Muscle of leg (tissue), 16 donors: ENCODE measurements at places on chromosomes 3 and 15. TPM values are rescaled to one million over a fixed set of nuclear protein-coding genes. Genes with fewer than 3 reads are reported as not detected.

The FBXL2 gene
- polyA plus RNA-seq: 7.2 TPM

DNA sequence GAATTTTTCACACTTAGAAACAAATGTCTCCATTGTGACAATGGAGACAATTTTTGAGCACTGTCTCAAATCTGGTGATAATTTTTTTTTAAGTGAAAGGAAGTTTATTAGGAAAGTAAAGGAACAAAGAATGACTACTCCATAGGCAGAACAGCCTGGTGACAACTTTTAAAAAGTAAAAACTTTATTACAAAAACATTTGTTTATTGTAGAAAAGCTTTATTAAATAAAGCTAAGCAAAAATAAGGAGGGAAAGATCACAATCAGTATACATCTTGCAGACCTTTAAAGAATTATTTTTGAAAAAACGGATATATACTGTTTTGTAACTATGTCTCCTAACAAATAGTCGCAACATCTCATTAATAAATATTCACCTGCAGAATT, 688 bp upstream of the OXSM start:
- no peak for DNase-seq

- DNase-seq: no peak
Measured at GRCh38 chr3:183182732-183183610, 20.4 kb upstream of the LAMP3 start.

- no peak for DNase-seq
Measured at GRCh38 chr15:72591361-72591760, 63.1 kb upstream of the GOLGA6B start.

The SLC27A2 gene
- polyA plus RNA-seq: 0.55 TPM

DNA sequence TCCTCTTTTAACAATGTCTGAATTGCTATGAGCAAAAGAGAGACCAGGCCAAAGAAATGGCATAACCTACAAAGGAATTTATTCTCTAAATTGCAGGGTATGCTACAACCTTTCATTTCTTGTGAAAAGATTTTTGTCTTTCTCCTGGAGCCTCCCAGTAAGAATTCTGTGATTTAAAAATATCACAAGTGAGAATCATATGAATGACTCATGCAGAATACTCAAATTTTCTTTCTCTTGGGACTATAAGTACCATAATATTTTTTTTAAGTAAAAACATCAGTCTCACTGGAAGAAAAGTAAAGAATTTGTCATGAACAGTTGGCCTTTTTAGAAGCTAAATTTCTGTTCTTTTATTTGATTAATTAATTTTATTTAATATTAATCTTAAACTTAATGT, 26.3 kb downstream of the SYNPR start:
- DNase-seq: peak; percentile 1

The CLSTN2 gene
- 1.9 TPM for polyA plus RNA-seq

The CD200R1 gene
- 1.4 TPM for polyA plus RNA-seq

DNA sequence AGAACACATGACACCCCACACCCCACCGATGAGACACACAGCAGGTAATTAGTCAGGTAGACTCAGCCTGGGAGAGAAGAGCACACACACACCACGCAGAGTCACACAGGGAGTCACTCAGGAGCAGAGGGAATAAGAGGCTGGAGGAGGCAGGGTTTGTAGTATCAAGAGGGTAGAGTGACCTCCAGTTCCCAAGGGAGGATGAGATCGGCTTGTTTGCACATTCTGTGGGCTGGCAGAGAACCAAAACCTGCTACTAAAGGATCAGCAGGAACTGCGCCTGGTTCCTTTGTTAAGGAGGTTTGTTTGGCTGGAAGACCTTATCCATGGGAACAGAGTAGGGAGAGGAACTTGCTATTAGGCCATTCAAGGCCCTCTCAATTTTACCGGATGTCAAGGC, 281.4 kb upstream of the SLCO3A1 start:
- no peak for DNase-seq

- DNase-seq: no peak
Measured at GRCh38 chr3:40468018-40468417, 8.9 kb upstream of the ZNF619 start.

GRCh38 chr15:64058279-64058678, 12.0 kb upstream of the DAPK2 start:
- DNase-seq: no peak

DNA sequence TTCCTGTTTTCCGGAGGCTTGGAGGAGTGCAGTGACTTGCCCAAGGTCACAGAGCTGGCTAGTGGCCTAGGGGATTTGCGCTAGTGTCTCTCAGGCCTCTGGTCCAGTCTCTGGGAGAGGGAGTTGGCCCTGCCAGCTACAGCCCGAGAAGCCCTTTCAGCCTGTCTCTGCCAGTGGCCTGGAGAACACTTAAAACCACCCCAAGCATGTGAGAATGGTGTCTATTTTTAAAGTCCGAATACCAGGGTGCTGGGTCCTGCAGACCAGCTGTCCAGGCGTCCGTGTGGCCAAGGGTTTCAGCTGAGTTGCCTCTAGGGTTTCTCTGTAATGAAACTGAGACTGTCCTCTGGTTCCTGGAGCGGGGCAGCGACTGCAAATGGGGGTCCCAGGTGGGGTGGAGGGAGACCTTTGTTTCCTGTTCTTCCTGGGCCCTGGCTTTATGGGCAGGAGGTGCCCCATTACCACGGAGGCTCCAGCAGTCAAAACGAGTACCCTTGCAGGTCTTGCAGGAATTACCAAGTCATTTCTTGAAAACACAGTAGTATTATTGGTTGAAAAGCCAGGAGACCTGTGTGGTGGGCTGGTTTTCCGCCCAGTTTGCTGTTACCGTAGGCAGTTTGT, 2.2 kb downstream of the CAND2 start:
- peak; percentile 74 for DNase-seq

- no peak for DNase-seq
Measured at GRCh38 chr15:23773093-23773492, 86.0 kb upstream of the NDN start.

The SUSD5 gene
- polyA plus RNA-seq: 1.8 TPM

The PDZRN3 gene
- 65.3 TPM for polyA plus RNA-seq

- DNase-seq: no peak
Measured at GRCh38 chr3:46370839-46371518, at the start of gene CCR5. CCR5 (plus strand) TSS chr3:46370946; CDS start chr3:46372903, 1,957 bp downstream.

- peak; percentile 87 for DNase-seq
Measured at GRCh38 chr3:141686466-141687291, 51.4 kb upstream of the RNF7 start.

DNA sequence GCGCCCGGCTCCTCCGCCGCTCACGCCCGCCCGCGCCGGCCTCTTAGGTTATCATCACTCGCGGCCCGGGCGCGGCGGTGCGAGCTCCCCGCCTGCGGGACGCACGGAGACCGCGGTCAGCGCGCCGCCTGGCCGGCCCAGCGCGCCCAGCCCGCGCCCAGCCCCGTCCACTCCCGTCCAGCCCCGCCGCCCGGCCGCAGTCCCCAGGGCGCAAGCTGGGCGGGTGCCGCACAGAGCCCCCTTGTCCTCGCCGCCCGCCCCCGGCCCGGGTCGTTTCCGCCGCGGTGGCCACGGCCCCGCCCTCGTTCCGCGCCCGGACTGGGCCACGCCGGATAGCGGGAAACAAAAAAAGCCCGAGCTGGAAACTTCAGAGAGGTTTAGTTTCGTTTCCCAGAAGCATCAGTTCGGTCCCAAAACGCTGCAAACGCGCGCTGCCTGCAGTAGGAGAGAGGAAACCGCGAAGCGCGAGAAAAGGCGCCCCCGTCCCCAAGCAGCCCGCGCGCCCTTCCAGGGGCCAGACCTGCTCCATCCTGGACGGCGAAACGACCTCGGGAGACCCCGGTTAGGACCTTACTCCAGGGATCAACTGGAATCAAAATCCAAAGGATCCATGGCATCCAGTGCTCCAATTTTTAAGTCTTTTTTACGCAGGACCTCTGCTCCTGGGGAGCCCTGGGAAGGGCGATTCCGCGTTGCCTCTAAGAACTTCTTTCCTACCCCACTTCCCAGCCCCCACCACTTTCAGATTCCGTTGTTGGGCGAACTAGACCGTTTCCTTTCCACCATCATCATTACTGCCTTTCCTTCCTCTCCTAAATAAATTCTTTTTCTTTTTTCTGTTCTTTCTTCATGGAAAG, at the start of gene ATP10A:
TSS of gene ATP10A (minus strand) at position 217 of the 857 bp plus-strand sequence. CDS start 231 bp downstream, outside the sequence.
- DNase-seq: peak; percentile 86
